HFFc6 (cell line): ENCODE measurements at places on chromosomes 16 and 17.

- DNase-seq, result no peak
These were observed 76.6 kb downstream of the CMIP start for GRCh38 chr16:81521141-81521626.

GRCh38 chr17:9948928-9949327, 43.9 kb upstream of the RCVRN start:
- DNase-seq, result no peak

GRCh38 chr17:62724398-62725146, 83.5 kb downstream of the MARCHF10 start:
- no peak for DNase-seq

DNA sequence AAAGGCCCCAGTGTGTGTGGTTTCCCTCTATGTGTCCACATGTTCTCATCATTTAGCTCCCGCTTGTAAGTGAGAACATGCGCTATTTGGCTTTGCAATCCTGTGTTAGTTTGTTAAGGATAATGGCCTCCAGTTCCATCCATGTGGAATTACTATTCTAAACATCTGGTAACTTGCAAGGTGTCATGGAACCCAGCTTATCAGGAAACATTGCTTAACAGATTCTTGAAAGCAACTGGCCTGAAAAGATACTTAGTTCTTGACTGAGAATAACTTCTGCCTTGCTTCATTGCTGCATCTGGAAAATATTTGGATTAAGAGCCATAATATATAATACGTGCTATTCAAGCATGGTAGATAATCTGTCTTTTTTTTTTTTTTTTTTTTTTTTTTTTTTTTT, 27.8 kb downstream of the PAFAH1B1 start:
- no peak for DNase-seq
